ENCODE measurements at places on chromosomes 4 and X.

DNA sequence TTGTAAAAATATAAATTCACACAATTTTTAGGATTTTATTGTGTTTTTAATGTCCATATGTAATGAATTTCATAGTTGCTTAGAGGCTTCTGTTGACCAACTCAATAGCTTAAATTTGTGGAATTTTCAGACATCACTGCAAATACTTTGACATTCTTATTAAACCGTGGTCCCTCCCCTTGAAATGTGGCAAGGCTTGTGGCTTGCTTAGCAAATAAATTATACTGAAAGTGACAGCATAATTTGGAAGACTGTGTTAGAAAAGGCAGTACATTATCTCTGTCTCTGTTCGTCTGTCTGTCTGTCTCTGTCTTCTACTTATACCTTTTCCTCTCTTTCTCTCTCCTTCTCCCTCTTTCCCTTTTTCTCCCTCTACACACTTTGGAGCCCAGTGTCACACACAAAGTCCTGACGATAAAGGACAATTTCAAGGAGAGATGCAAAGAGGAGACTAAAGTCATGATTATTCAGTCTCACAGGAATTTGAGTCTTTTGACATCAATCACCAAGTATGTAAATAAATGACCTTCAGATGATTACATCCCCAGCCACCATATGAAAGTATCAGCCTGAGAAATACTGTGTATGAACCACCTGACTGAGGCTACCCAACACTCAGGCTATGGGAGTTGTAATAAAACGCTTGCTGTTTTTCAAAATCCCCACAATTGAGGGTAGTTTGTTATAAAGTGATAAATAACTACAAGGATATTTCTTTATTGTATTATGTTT is 21.0 kb upstream of the UGT2B7 start:
- DNase-seq: no peak

GRCh38 chr4:122842984-122843531 is 16.4 kb downstream of the FGF2 start:
- DNase-seq: no peak

DNA sequence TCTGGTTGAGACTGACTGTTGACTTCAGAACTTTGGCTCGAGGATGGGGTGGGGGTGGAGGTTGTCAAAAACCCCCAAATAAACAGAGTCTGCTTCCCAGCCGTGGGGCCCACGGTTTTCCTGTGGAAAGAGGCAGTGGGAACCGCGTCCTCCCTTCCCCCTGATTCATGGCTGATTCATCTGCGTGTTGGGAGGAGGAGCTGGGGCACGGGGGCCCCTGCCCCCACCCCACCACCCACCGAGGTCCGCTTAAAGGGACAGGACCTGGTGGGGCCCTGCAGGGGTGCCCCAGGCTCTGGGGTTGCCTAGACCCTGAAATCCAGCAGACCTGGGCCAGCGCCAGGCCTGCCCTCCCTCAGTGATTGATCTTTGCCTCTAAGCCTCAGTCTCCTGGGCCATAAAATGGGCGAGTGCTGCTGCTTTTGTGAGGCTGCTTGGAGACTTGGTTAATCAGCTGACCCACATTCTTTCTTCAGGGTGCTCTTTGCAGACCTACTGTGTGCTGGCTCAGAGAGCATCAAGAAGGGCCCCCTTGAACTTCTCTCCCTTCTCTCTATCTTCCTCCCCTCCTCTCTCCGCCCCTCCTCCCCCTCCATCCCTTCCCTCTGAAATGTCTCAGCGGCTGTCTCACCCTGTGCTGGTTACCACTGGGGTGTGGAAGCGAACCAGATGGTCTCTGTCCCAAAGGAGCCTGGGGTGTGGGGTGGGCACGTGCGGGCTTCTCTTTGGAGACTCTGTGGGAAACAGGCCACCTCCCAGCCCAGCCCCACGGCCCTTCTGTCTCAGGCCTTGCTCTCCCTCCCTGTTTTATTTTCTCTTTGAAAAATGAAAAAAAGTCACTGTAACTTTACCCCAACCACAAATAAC is 9.1 kb downstream of the HTRA3 start:
- DNase-seq: peak; percentile 80

GRCh38 chr4:56744030-56744429 is 62.9 kb upstream of the HOPX start:
- DNase-seq: no peak

DNA sequence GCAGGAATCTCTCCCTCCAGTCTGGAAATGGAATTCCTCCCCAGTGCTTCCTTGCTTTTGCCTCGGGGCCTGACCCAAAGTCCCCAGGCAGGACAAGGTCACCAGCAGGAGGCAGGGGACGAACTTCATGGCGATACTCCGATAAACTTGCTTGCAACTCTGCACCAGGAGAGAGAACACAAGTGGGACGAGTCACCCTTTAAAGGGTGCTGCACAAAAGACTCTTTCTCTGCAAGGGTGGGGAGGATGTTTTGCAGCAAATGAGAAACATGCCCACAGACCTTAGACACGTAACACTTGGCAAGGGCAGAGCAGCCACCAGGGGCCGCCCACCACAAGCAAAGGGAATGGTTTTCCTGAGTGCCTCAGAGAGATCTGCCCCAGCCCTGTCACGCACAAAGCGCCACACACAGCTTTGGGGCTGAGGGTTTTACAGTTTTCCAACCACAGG is at the start of gene FGFBP2:
FGFBP2 (minus strand) TSS at position 175 of the 451 bp plus-strand sequence; CDS start at position 129, 46 bp downstream.
- DNase-seq: peak; percentile 31

DNA sequence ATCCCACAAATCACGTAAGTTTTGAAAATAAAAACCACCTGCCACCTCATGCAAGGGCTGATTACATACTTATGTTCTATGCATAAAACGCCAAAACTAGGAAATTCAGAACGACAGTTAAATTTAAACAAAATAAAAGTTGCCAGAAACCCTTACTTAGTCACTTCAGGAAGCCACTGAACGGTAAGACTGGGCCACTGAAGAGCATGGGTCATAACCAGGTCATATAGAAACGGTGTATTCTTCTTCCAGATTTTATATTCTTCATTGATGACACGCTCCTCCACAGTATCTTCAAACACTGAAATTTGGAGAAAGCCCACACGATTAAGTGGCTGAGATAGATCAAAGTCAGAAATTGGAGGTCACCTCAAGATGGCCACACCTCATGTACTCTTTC is 1.2 kb downstream of the RBBP7 start:
- no peak for DNase-seq

DNA sequence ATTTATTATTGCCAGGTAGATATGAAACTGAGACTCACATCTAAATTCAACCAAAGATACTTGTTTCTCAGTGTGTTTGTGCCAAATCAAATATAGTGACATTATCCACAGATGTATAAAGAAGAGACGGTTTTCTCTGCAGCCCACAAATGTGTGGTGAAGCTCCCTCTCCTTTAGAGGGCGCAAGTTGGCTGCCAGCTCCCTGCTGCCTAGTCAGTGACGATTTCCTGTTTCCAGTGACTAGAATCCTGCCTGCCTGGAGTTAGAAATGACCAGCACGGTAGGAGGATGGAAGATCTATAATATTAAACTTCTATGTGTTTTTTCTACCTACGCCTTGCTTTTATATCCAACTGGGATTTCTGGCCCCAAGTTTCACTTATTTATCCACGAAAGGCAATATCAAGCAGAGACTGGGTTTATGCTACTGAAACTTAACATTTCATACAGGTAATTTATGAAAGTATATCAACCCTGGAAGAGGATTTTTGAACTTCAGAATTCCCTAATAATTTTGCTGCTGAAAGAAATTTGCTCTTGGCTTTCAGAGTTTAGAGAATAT is 1793.7 kb upstream of the TENM3 start:
- DNase-seq: peak; percentile 26

- DNase-seq: no peak
Measured at GRCh38 chrX:21802839-21803238, 36.6 kb upstream of the MBTPS2 start.

GRCh38 chr4:141860974-141861373 is 224.6 kb downstream of the IL15 start:
- no peak for DNase-seq

GRCh38 chr4:78019414-78019813 is 37.7 kb upstream of the FRAS1 start:
- no peak for DNase-seq

- no peak for DNase-seq
Measured at GRCh38 chr4:89528526-89529133, 221.0 kb upstream of the GPRIN3 start.

DNA sequence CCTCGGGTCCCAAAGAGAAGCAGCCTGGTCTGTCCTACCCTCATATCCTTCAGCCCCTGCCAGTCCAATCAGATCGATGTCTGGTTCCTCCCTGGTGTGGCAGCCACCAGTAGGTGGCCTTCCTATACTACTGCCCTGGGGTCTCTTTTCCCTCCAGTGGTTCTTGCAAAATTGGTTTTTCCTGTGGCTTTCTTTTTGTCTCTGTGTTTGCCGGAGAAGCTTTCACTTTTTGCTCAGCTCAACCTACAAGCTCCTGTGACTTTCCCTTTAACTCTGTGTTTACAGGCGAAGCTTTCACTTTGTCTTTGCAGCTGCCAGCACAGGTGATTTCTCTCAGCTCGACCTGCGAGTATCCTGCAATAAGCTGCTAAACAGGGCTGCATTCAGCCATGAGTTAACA is 46.8 kb downstream of the UGT2A3 start:
- no peak for DNase-seq

DNA sequence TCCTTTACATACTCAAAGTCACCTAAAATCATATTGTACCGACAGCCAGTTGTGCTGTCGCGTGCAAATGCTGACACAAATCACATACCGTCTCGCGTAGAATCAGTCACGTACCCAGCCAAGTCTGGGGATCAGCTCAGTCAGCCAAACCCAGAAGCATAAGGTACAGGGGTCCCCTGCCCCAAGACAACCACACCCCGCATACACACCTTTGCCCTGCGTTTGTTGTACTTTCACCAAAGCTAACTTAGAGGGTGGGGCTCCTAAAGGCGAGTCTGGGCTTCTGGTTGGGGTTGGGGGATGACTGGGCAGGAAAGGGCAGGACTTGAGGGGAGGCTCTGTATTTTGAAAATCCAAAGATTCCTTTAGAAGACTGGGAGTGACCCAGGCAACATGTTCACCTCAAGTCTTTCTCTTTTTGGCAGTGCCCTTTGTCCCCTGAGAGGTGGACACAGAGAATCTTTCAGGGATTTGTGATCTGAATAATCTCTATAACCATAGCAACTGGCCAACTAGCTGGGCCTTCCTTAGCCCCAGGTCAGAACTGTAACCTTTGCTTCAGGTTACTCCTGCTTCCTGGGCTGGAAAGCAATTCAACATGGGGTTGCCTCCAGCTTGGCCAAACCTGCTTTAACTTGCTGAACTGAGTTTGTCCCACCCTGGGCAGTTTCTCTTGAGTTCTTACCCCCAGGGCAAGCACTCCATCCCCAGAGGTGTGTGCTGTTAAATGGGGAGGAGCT is 992 bp downstream of the GDPD2 start:
- no peak for DNase-seq

GRCh38 chr4:137394018-137394417 is 138.3 kb downstream of the PCDH18 start:
- DNase-seq: no peak

GRCh38 chrX:148500423-148501385 is at the start of gene AFF2:
TSS of gene AFF2 (plus strand) at chrX:148500617. CDS start at chrX:148501098, 481 bp downstream.
- peak; percentile 53 for DNase-seq

- DNase-seq: no peak
Measured at GRCh38 chrX:20471483-20471882, 204.8 kb upstream of the RPS6KA3 start.

GRCh38 chr4:124044867-124045266 is 648.3 kb downstream of the SPRY1 start:
- DNase-seq: peak; percentile 3

DNA sequence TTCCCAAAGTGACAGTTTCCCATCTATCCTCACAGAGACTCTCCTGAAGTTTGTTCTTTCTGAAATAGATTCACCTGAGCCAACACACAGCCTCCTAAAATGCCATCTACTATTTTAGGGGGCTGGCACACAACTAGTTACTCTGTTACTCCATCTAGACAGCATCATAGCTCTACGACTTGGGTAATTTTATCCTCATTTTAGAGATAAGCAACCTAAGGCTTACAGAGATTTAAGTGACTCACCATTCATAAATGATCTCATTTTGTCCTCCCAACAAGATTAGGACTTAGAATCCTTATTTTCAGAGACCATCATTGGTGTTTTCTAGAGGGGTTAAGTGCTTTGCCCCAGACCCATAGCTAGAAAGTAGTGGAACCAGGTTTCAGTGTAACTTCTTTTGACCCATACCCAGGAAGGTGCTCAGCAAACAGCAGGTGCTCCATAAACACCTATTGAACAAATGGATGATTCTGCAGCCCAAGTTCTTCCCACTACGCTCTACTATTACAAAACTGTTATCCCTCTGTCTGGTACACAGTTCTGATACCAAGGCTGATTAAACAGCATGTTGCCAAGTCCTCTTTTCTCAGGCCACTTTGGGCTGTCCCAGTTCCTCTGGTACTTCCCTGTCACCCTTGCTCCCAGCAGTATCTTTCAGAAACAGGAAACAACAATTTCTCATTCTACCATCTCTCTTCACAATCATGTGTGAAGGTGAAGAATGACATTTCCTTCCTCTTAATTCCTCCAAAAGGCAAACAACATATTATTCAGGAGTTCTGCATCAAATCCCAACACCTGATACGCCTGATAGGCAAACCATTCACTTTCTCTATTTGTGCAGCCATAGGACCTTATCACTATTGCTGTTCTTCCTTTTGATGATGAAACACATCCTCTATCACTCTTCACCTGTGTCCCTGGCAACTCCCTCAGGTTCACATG is 304.7 kb upstream of the TAPT1 start:
- no peak for DNase-seq

DNA sequence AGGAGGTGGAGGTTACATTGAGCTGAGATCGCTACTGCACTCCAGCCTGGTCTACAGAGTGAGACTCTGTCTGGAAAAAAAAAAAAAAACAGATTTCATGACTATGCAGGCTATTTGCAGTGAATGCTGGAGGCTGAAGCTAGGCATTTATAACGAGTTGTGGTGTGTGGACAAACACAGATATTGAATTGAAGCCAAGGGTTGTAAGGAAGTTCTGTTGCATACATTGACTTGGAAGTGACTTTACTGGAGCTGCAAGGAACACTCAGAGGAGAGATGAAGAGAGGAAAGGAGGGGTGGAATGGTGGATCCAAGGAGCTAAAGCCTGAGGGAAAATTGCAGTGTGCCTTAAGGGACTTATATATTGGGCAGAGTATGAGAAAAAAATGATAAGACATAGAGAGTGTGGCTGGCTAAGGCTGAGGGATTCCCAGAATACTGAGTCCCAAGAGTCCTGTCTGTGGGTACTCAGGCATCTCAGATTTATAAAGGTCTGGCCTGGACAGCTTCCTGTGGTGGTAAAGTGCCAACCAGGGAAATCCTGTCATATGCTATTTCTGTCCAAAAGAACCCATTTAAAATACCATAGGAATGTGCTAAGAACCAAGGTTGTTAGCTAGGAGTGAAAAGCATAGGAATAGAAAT is 87.8 kb upstream of the GUCY1A1 start:
- DNase-seq: no peak

GRCh38 chr4:110989125-110989524 is 366.2 kb upstream of the PITX2 start:
- no peak for DNase-seq

DNA sequence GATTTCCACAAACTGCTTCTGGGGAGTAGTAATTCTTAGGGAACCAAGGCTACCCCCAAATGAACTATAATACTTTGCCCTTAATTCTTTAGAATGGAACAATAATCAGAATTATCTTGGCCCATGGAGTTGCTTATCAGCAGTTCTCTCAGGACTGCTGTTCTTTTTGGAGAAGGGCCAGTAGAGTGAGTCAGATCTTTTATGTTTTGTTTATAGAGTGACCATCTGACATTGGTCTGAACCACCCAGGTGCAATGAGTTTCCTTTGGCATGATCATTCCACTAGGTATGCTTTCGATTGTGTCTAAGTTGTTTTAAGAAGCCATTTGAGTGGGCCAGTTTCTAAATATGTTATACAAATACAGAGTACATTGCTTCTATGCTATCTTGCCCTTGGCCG is 31.8 kb downstream of the PRRG1 start:
- DNase-seq: no peak

Data from suppressor macrophage (primary cell).